Nucleus accumbens (tissue), 56 donors: ENCODE measurements at places on chromosomes 2 and 18.

DNA sequence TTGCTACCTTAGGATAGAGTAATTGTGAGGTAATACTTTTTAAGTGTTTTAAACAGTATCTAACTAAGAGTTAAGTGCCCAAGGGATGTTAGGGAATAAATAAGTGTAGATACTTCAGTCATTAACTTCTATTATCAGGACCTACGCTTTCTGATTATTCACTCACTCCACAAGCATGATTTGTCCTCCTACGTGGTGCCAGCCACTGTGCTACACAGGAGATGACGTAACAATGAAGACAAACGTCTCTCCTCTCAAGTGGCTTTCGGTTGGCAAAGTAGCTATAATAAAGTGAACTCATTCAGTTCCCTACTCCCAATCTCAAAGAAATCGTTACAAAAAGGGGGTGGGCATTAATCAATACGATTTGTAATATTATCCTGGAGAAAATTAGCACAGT, 100.9 kb upstream of the SETBP1 start:
- DNase-seq, result no peak

- no peak for DNase-seq
These were observed 176.8 kb upstream of the GLI2 start for GRCh38 chr2:120558847-120559246.

DNA sequence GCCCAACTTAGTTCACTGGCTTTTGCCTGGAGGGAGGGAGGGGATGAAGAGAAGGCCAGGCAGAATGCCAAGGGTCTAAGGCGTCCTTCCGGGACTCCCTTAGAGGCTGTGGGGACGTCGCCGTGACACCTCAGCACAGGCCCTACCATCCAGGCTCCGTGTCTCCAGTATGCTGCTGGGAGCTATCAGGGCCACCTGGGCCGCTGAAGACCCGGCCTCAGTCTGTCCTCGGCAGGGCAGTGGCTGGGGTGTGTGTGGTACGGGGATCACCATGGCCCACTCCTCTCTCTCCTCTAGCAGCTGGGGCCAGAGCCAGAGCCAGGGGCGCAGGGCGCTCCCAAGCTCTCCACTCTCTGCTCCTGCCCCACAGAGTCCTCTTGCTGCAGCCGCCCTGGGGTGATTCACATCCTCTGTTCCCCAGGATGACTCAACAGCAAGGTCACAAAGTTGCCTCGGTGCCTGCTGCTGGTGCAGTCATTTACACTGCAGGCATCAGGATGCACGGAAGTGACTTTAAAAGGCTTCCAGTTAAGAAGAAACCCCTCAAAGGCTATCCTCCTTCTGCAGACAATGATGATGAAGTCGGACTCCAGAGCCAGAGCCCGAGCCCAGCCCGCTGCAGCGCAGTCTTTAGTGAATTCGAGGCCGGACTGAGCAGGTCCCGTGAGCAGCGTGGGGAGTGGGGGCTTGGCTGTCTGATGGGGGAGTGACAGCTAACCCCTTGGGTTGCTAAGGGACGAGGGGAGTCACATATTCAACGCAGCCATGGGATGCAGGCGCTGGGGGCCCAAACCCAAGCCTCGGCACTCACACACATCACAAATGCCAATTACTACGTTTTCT, 31.9 kb downstream of the SNORC start:
- DNase-seq, result no peak

GRCh38 chr2:38515155-38516074, 87.3 kb downstream of the HNRNPLL start:
- no peak for DNase-seq

- no peak for DNase-seq
These were observed 21.1 kb downstream of the BIRC6 start for GRCh38 chr2:32377928-32378327.

- no peak for DNase-seq
These were observed 494 bp downstream of the HNRNPLL start for GRCh38 chr2:38602136-38602731.

GRCh38 chr18:80145196-80145804, 36.2 kb downstream of the ADNP2 start:
- DNase-seq, result no peak

DNA sequence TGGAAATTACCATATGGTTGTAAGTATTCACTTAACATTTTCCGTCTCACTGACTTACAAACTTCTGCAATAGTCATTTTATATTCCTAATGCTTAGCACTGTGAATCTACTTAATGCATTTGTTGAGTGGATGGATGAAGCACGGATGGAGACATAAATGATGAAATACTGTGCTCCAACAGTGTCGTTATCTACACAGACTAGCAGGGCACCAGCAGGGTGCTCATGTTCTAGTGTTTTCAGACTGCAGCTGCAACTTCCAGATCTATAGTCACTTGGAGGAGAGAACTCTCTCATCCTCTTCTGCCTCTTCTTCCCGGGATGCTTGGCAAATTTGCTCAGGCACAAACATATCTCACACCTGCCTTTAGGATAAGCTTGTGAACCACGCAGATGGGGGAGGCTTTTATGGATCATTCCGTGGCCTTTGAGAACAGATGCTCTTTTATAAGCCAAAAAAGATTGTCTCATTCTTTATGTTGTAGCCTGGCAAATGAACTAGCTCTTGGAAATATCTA, 797.7 kb downstream of the MBD2 start:
- no peak for DNase-seq

DNA sequence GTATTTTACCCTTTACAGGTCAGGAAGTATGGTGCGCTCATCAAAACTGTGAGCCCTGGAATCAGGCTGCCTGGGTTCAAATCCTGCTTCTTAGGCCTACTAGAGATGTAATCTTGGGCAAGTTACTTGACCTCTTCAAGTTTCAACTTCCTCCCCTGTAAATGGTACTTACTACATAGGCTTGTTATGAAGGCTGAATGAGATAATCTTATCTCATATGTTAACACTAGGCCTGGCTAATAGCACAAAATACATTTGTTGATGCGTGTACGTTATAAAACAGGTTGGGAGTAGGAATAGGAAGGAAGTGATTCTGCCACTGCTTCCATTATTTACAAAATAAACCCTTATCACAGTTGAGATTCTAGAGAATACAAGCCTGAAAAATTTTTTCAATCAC, 1.7 kb upstream of the RFTN2 start:
- DNase-seq, result no peak

DNA sequence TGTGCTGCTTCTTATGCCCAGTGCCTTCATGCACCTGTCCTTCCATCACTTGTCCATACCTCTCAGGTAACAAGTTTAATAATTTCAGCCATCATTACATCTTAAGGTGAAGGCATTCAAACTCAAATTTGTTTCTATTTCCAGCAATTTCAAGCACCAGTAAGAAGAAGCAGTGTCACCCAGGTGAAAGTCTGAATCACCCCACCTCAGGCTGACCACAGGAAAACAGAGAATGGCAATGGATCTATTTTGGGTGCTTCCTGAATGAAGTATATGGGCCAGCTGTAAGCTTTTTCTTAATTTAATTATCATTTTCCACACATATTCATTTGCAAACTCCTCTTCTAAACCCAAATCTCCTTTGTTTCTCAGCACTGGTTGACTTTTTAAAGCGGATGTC, 372.7 kb upstream of the SOX11 start:
- no peak for DNase-seq

- no peak for DNase-seq
These were observed 131.3 kb downstream of the CCDC148 start for GRCh38 chr2:158325031-158325781.

DNA sequence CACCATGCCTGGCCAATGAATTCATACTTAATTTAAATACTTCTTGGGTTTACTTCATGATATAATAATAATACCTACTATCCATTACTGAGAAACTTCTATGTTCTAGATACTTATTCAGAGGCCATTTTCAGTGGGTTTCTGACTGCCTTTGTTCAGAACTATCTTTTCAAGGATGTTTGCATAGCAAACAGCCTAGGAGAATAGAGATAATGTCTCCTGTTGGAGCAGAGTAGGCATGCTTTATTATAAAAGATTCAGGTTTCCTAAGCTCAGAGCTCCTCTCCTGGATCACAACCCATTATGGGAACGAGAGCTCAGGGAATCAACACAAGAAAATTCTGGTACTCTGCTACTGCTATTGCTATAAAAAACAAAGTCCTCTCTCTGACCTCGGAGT, 11.1 kb downstream of the FASTKD1 start:
- DNase-seq, result no peak

DNA sequence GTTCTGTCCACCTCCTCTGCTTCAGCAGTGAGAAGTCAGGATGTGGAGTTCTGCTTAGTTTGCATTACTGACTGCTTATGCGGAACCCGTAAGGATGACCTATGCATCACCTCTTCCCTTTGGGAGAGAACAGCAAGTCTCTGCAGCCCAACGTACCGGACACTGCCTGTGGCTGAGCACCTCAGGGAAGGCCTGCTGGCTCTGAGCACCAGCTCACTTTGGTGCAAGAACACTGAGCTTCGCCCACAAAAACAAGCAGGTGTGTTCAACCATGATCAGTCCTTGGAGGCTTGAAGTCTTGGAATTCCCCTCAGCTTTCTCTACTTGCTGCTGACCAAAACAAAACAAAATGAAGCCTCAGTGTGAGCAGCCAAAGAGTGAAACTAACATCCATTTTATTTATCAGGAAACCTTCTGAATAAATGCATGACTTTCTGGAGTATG, 52.7 kb upstream of the NCK2 start:
- no peak for DNase-seq

DNA sequence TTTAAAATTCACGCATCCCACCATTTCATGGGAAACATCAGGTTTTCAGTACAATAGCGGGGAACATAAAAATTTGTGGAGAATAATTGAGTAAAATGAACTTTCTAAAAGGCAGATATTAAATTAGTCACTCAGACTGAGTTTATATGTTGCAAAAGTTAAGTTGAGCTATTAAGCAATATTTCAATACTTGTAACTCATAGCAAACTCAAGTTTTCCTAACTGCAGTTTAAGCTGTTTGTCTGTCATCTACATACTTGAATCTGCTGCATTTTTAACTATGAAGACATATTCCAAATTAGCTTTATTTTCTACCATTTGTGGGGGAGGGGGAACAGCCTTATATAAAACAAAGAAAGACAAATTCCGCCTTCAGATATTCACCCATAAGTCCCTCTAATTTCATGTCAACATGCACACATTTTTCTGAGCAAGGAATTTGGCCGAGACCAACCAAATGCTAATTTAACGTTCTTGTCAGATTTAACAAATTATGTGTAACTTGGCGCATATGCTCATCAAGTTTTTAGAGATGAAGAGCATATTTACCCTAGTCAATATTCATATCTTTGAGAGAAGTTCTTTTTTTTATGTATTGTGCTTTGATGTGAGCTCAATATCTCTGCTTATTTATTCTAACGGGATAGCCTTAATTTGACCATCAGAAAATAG, 462.9 kb downstream of the TXNL1 start:
- no peak for DNase-seq

DNA sequence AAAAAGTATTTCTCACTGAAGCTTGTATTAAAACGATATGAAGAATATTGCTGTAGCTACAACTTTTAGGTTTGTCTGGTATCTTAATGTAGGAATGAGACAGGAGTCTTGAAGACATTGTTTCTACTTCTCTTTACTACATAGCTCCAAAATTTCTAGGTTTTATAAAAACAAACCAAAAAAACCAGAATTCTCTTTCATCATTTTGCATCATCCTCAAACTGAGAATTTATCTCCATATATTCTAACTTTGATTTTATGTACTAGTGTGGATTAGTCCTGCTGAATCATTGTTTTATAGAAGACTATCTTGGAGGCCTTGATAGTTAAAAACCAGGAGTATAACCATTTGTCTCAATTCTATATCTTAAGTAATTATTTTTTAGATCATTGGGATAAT, 100.2 kb downstream of the ICA1L start:
- DNase-seq, result no peak

DNA sequence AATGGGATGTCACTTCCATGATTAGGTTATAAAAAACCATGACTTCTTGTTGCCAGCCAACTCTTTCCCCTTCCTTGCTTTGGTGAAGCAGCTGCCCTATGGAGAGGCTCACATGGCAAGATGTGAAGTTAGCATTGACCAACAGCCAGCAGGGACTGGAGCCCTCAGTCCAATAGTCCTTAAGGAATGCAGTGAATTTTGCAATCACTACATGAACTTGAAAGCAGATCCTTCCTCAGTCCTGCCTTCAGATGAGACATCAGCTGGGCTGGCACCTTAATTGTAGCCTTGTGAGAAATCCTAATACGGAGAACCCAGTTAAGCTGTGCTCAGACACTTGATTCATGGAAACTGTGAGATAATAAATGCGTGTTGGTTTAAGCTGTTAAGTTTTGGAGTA, 61.8 kb downstream of the ATP8B1 start:
- no peak for DNase-seq

GRCh38 chr2:109335631-109336176, 206.7 kb downstream of the SH3RF3 start:
- DNase-seq, result no peak

GRCh38 chr18:10111191-10111590, 197.4 kb downstream of the VAPA start:
- DNase-seq, result no peak

- DNase-seq, result no peak
These were observed 18.4 kb downstream of the SH2D6 start for GRCh38 chr2:85436836-85437487.

DNA sequence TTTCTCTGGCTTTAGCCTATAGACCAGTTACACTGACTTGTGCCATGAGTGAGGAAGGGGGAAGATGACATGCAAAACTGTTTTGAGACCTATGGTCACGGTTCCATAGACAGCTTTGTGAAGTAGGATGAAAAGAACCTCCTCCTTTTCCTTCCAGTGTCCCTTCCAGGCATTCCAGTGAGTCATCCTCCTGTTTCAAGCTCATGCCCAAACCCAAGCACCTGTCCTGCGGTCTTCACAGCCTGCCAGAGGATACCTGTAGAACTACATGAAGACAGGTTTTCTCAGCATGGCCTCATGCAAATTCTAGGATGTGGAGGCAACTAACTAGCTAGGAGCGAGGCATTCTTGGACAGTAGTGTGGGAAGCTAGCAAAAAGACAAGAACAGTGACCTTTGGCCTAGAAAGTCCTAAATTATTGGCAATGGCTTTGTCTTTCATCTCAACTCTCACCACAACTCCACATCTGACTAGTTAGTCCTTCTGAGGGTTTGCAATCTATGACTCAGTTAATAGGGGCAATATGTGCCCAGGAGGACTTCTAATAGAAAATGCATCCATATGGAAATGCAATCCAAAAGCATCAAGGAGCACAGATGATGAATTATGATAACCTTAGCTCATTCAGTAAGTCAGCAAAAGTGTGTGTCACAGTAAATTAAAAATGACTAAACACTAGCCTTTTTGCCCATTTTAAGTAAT, 154.7 kb downstream of the RBM43 start:
- DNase-seq, result no peak

GRCh38 chr2:159089543-159089942, 121.1 kb downstream of the TANC1 start:
- DNase-seq, result peak; percentile 12

DNA sequence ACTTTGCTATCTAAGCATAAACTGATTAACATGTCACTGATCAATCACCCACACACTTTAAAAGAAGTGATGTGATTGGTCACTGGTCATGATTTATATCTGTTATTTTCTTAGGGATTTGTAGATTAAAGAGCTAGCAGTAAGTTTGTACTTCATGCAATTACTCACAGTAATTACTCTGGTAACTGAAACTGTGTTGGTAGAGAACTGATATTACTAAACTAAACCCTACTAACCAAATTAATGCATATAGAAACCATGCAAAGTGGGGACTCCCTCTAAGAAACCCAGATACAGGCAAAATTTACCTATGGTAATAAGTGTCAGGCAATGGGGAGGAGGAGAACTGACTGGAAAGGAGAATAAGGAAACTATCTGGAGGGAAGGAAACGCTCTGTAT, 44.8 kb upstream of the C2orf15 start:
- no peak for DNase-seq
